Aorta (tissue), 5 donors: ENCODE measurements at places on chromosomes 5 and 9.

DNA sequence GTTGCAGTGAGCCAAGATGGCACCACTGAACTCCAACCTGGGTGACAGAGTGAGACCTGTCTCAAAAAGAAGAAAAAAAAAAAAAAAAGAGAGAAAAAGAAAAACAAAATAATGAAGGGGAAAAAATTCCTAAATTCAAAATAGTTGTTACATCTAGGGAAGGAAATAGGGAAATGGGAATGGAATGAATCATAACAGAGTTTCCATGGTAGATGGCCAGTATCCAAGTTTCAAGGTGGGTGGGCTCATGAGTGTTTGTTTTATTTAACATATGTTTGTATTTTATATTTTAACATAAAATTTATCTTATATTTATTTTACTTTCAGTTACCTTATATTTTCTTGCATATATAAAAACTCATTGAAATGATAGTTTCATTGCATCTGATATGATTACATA is 215.6 kb downstream of the ARHGEF28 start:
- DNase-seq = no peak

DNA sequence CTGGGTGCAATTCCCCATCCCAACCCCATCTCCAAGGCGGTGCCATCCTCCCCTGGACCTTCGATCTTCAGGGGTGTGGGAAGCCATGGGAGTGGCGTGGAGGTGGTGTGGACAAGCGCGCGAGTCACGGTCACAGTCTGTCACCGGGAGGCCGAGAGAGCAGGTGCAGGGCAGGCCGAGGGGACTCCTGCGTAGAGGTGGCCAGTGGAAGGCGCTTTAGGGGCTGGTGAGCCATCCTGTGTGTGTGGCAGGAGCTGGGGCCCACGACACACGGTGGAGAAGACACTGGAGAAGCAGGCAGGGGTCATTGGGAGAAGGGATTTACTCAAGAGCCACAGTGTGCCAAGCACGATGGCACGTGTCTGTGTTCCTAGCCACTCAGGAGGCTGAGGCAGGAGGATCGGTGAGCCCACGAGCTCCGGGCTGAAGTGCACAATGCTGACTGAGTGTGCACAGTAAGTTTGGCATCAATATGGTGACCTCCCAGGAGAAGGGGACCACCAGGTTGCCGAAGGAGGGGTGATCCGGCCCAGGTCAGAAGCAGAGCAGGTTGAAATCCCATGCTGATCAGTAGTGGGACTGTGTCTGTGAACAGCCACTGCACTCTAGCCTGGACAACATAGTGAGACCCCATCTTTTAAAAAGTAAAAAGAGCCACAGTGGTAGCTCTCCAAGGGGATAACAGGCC is 145.1 kb upstream of the PHYKPL start:
- peak; percentile 68 for DNase-seq

DNA sequence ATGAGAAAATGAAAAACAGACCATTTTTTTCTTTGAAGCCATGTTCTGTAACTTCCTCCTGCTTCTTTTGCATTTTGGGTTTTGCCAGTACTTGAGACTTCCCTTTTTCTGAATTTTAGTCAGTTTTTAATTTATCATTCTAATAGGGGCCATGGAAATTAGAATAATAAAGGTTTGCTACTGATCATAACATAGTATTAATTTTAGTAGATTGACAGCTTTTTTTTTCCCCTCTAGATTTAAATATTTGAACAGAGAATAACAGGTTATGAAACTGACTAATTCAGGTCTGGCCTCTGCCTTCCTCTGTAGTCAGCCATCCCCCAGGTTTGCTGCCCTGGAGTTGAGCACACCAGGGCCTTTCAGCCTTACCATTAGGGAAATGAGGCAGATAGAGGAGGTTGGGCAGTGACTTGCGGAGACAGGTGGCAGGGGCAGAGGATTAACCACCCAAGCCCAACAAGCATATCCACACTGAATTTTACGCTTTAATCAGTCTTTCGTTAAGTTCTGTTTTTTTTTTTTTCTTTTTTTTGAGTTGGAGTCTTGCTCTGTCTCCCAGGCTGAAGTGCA is 80.1 kb upstream of the TNFAIP8 start:
- DNase-seq = no peak

DNA sequence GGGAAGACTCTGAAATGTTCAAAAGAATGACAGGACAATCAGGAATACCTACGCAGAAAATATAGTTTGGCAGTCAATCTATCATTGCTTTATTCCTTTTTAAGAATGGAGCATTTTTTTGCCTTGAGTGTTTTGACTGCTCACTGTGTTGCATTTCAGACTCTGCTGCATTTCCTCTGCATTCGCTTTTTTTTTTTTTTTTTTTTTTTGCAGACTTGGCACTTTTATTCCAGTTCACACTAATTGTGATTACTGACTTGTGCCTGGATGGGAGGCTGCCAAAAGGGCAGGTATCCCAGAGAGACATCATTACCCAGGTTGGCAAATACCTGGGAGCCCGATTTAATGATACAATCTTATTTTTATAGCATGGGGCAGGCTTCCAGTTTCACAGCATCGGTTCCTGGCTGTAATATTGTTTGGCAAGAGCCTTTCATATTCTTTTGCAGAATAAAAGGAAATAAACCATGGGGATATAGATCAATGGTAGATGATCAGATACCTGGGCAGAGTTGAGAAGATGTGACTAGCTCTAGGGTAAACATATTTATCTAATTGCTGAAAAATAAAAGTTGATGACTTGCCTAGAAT is 1132.6 kb downstream of the MAT2B start:
- no peak for DNase-seq

DNA sequence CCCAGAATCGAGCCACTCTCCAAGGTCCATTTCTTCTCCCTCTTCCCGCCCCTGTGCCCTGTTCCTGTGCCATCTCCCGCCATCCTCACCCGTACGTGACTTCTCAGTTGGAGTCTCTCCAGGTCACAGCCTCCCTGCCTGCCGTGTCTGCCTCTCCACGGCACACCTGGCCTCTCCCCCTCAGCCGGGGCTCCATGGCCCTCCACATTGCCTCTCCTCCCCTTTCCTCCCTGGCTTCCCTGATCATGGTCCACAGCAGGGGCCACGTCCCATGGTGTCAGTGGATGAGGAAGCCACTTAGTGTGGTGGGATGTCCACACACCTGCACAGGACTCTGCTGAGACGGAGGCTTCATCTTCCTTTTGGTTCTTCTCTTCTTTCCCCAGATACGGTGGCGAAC is 2.3 kb downstream of the PAEP start:
- no peak for DNase-seq

GRCh38 chr9:138066049-138066448 is 188.5 kb downstream of the CACNA1B start:
- DNase-seq = no peak

GRCh38 chr5:59037941-59038797 is 455.3 kb downstream of the RAB3C start:
- no peak for DNase-seq

GRCh38 chr5:60287174-60287771 is 393.7 kb upstream of the PDE4D start:
- DNase-seq = peak; percentile 61

DNA sequence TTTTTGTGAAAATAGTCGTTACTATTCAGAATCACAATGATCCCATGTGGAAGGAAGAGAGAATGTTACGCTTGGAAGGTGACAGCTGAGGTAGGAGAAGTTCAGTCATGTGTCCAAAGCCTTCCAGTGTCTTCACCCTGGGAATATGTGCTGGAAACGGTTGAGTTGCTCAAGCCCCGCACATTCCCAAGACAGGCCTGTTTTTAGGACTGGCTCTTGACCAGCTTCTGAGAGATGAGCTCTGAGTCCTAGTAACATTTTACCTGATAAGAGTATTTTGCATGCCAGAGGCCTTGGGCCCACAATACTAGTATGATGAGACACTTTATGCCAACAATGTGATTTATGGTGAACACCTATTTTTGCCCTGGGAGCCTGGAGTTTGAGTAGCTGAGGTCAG is 101.7 kb downstream of the LMNB1 start:
- no peak for DNase-seq

- peak; percentile 77 for DNase-seq
These were observed 13.7 kb downstream of the SYK start for GRCh38 chr9:90815183-90815943.

- DNase-seq = no peak
These were observed 5.6 kb downstream of the GADD45G start for GRCh38 chr9:89610391-89610925.

- no peak for DNase-seq
These were observed 22.3 kb upstream of the UBAC1 start for GRCh38 chr9:135983208-135984071.
